ENCODE measurements at places on chromosomes 16 and 17.

- DNase-seq, result no peak
Measured at GRCh38 chr17:10463402-10463801, 6.0 kb downstream of the MYH4 start.

DNA sequence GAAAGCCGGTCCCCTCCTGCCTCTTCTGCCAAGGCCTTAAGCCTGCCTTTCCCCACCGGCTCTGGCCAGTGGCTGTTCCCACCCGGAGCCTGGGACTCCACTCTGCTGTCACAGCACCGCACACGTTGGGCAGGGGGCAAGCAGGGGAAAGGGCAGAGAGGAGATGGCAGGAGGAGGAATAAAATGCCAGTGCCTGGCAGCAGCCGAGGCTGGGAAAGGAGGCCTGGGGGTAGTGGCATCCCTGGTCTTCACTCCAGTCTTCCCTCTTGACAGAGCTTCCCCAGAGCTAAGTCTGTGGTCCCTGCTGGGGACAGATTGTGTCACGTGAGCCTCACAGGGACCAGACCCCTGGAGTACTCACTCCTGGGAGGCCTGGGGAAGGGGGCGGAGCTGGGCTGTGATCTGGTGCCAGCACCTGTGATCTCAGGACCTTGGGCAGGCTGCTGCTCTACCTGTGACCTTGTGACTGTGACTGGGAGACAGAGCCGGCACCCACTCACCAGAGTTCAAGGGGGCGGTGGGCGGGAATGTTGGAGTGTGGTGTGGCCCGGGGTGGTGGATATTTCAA, 97.2 kb upstream of the GSE1 start:
- no peak for DNase-seq

- DNase-seq, result no peak
Measured at GRCh38 chr17:47665655-47666054, 15.9 kb downstream of the KPNB1 start.

DNA sequence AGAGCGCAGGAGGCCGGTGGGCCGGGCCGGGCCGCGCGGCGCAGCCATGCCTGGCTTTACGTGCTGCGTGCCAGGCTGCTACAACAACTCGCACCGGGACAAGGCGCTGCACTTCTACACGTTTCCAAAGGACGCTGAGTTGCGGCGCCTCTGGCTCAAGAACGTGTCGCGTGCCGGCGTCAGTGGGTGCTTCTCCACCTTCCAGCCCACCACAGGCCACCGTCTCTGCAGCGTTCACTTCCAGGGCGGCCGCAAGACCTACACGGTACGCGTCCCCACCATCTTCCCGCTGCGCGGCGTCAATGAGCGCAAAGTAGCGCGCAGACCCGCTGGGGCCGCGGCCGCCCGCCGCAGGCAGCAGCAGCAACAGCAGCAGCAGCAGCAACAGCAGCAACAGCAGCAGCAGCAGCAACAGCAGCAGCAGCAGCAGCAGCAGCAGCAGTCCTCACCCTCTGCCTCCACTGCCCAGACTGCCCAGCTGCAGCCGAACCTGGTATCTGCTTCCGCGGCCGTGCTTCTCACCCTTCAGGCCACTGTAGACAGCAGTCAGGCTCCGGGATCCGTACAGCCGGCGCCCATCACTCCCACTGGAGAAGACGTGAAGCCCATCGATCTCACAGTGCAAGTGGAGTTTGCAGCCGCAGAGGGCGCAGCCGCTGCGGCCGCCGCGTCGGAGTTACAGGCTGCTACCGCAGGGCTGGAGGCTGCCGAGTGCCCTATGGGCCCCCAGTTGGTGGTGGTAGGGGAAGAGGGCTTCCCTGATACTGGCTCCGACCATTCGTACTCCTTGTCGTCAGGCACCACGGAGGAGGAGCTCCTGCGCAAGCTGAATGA, 606 bp downstream of the THAP11 start:
- DNase-seq, result no peak

Measured in cerebellar nuclear complex (tissue), 1 donor.